ENCODE measurements at places on chromosomes 3 and 15.

GRCh38 chr3:52670621-52671521 is 14.8 kb downstream of the PBRM1 start:
- DNase-seq, result no peak

DNA sequence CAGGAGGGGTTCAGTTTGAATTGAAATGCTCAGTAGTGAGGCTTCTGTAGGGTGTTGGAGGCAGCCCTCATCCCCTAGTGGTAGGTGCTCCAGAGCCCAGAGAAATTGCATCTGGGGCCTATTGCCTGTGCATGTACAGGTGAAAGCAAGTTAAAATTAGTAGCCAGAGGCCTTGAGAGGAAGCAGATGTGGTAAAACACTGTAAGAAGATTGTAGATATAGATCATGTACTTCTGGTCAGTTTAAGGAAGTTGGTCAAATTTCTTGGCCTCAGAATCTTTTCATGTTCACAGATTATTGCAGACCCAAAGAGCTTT is 34.6 kb downstream of the IGSF10 start:
- no peak for DNase-seq

DNA sequence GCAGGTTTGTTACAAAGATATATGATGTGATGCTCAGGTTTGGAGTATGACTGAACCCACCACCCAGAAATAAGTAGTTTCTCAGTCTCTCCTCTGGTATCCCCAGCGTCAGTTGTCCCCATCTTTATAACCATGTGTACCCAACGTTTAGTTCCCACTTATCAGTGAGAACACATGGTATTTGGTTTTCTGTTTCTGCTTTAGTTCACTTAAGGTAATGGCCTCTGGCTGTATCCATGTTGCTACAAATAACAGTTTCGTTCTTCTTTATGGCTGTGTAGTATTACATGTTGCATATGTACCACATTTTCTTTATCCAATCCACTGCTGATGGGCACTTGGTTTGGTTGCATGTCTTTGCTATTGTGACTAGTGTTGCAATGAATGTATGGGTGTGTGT is 132.3 kb downstream of the LMLN start:
- no peak for DNase-seq

GRCh38 chr15:55253580-55253979 is 36.0 kb downstream of the RAB27A start:
- no peak for DNase-seq

DNA sequence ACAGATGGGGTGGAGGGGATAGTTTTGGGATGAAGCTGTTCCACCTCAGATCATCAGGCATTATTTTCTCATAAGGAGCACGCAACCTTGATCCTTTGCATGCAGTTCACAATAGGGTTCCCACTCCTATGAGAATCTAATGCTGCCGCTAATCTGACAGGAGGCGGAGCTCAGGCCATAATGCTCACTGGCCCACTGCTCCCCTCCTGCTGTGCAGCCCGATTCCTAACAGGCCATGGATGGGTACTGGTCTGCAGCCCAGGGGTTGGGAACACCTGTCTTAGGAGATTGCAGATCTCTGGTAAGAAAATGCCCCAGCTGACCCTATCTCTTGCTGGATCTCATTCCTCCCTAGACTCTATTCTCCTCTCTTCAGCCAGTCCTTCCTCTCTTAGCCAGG is 6.8 kb downstream of the CSTA start:
- DNase-seq, result no peak

DNA sequence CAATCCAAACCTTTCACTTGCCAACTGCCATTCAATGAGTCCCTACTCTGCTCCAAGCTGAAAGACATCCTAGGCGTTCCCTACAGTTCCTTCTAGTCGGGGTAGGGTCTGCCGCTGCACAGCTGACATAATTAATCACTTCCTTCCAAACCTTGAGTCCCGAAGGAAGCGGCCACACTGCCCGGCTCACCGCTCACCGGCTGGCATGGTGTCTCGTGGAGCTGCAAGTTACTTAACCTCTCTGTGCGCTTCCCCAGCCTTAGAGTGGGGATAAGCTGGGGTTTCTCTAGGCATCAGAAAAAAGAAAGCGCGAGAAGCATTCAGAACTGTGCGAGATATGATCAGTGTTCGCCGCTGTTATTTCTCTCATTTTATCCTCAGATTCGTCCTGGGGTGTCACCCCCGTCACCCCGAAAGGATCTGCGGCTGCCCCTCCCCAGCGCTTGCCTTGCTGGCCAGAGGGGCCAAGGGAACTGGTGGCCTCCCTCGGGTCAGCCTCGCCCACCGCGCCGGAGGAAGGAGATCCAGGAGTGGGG is 748 bp downstream of the MRPS25 start:
- DNase-seq, result no peak

DNA sequence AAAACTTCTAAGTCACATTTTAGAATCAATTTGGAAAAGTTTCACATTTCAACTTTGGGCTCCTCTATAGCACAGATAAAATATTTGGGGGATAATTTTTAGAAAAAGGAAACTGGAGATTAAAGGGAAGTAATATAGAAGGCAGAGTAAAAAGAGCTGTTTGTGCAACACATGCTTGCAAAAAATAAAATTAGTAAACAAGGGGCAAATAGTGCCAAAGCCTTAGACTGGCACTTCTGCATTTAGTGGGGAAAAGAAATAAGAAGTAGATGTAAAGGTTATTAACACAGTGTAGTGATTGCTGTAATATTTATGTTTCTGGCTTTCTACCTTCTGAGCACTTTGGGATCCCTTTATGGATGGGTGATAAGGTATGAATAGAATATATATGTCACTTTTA is 246.6 kb downstream of the CBLB start:
- DNase-seq, result no peak

DNA sequence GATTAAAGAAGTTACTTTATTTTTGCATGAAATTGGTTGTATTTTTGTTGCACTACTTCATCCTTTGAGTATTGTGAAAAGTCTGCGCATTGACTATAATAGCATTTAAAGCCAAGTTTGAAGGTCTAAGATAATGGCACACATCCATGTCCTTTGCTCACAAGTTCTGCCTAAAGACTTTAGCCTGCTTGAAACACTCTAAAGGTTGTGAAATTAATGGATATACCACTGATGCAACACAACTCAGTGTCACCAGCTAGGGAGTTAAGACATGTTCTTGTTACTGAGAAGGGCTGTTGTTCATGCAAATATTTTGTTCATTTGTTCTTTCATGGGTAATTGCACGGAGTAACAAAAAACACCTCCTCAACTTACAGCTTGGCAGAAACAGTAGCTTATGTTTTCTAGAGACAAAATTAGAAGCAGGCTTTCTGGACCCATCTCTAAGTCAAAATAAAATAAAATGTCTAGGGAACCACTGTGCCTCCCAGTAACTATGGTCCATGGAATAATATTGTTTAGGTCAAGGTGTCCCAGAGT is 83.9 kb downstream of the PPARG start:
- DNase-seq, result no peak

DNA sequence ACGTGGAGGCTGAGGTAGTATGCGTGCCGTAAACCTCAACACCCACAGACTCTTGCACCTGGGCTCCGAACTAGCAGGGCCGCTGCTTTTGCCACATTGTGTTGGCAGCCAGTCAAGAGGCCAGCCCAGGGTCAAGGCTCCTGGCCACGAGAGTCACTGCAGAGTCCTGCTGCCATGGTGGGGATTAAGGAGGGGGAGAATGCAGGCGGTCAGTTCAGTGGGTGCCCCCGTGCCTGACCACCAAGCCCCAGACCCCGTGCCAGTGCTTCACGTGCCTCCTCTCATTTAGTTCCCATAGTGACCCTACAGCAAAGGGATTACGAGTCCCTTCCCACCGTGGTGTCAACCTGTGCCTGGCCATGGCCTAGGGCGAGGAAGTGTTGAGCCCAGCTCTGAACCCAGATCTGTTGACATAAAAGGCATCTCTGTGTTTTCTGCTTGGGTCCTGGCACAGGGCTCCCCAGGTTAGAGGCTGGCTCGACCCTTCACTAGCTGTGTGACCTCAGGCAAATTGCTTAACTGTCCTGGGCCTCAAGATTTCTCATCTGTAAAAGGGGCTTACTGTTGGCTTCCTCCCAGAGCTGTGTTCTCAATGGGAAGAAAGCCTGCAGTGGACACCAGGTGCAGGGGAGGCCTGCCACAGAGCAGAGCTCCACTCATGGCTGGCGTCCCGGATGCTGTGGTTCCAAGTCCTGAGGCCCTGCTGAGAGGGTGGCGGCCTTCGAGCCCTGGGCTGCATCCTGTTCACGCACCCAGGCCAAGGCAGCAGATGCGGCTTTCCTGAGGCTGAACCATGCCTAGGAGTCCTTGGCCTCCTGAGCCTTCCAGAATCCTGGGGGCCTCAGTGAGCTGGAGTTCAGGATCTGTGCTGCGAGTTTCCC is 32.8 kb downstream of the FBLN2 start:
- DNase-seq, result no peak

- no peak for DNase-seq
Measured at GRCh38 chr3:169145540-169146178, 517.9 kb downstream of the MECOM start.

All from KG1 (cell line).